GOT3 (cell line): ENCODE measurements at places on chromosomes 7 and 10.

DNA sequence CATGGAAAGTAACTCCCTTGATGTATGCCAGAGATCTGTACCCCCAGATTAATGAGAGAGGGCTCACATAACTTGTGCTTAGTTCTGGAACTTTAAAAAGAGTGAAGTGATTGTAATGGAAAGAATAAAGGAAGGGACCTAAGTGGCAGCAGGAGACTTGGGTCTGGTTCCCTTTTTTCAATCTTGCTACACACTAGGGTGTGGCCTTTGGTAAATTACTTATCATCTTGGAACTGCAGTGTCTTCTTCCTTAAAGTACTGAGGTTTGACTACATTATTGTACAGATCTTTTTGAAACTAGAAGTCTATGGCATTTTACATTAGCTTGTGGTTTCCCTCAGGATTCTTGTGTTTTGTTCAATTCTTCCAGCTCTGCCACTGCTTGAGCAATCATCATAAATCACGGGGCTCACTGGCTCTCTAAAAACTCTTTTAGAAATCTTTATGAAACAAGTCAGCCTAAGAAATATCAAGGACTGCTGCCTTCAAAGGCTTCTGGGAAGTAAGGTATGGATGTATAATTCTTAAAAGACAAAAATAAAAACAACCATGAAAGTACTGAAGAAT is 22.5 kb upstream of the CHRM2 start:
- no peak for DNase-seq

DNA sequence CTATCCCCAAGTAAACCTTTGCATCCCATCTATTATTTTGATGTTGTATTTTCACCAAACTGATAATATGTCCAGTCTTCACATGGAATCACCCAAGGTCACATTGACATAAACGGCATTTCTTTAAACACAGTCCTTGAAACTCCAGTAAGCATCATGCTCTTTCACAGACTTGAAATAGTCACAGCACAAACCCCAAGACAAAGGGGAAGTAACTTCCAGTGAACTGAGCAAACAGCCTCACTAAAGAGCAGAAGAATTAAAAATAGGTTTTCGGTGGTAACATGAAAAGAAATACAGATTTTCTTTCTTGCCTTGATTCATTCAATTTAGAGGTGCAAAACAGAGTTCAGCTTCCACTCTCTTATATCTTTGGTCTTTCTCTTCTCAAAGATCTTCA is 253.7 kb downstream of the SFMBT2 start:
- DNase-seq: no peak

- no peak for DNase-seq
These were observed 7.6 kb upstream of the LARP4B start for GRCh38 chr10:938941-939678.

- DNase-seq: no peak
These were observed 23.8 kb upstream of the FZD1 start for GRCh38 chr7:91240376-91240941.

DNA sequence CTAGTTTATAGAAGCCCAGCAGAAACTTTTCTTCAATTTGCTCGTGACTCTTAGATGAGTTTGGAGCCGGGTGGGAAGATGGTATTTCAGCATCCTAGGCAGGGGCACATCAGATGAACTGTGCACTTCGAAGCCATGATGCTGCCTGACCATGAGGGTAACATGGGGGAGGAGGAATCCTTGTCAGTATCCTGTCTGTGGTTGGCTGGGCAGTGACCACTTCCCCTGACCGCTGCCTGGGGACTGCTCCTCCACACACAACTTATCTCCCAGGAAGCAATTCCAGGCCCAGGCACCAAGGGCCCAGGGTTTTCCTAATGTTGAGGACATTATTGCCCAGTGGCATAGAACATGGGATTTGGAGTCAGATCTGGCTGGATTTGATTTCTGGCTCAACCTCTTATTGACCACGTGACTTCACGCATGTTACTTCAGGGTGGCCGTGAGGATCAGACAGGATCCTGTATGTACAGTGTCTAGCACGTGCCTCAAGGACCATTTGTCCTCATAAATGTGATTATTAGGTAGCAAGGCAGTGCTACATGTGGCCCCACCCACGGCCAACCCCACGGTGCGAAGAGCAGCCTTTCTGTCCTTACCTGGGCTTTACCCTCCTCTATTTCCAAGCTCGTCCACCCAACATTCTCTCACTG is 65.2 kb downstream of the PTPRE start:
- no peak for DNase-seq

DNA sequence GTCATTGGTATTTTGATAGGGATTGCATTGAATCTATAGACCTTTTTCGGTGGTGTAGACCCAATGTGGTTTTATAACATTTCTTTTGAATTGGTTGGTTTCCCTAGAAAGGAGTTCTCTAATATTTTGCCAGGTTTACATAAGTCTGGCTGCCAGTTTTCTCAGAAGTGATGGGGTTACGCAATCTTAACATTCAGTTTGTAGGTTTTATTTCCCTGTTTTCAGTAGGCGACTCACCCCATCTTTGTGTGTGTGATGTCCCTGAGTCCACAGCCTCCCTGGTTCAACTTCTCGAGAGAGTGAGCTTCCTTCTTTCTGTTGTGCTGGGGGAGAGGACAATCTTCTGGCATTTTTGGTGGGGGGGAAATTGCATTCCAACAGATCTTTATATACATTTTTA is 9.6 kb upstream of the KIF5B start:
- DNase-seq: no peak

- DNase-seq: no peak
These were observed 1189.6 kb upstream of the C7orf33 start for GRCh38 chr7:147400925-147401324.
